ENCODE measurements at places on chromosomes 3 and 15.

DNA sequence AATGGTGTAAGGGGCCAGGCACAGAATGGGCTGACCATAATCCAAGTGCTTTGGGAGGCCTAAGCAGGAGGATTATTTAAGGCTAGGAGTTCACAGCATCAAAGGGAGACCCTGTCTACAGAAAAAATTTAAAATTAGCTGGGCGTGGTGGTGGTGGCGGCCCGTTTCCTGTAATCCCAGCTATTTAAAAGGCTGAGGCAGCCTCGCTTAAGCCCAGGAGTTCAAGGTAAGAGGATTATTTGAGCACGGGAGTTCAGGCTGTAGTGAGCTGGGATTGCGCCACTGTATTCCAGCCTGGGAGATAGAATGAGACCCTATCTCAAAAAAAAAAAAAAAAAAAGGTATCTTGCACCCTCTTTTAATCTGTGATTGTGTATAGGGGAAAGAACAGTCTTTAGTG lies 1.9 kb downstream of the TMA7 start:
- no peak for DNase-seq
- H3K27ac ChIP-seq, result peak overlapping the region; percentile 92
- no peak overlapping the region for H3K4me3 ChIP-seq

- DNase-seq, result no peak
- no peaks in the 10 kb centered on the region for H3K27me3 ChIP-seq
- no peak overlapping the region for H3K27ac ChIP-seq
- no peak overlapping the region for H3K4me3 ChIP-seq
- peaks cover 20% of the 10 kb centered on the region for H3K4me1 ChIP-seq
These were observed 2.8 kb downstream of the SEMA4B start for GRCh38 chr15:90203922-90204321.

- no peak overlapping the region for H3K27ac ChIP-seq
- H3K27me3 ChIP-seq, result no peaks in the 10 kb centered on the region
- no peak overlapping the region for H3K4me3 ChIP-seq
- H3K4me1 ChIP-seq, result no peaks in the 10 kb centered on the region
- no peak for DNase-seq
These were observed 133.8 kb downstream of the LIPC start for GRCh38 chr15:58565619-58566018.

GRCh38 chr3:81277853-81278252 lies 483.6 kb downstream of the GBE1 start:
- H3K27me3 ChIP-seq, result no peaks in the 10 kb centered on the region
- DNase-seq, result no peak
- no peak overlapping the region for H3K27ac ChIP-seq
- H3K4me1 ChIP-seq, result no peaks in the 10 kb centered on the region
- no peak overlapping the region for H3K4me3 ChIP-seq

GRCh38 chr3:114584734-114585371 lies 291.0 kb downstream of the TIGIT start:
- H3K27me3 ChIP-seq, result no peaks in the 10 kb centered on the region
- no peak for DNase-seq
- no peak overlapping the region for H3K4me3 ChIP-seq
- H3K36me3 ChIP-seq, result no peaks in the 10 kb centered on the region

- no peak for DNase-seq
- H3K4me1 ChIP-seq, result no peaks in the 10 kb centered on the region
- no peaks in the 10 kb centered on the region for H3K27me3 ChIP-seq
- no peak overlapping the region for H3K4me3 ChIP-seq
- H3K36me3 ChIP-seq, result no peaks in the 10 kb centered on the region
- H3K27ac ChIP-seq, result no peak overlapping the region
These were observed 22.9 kb upstream of the SLC4A7 start for GRCh38 chr3:27507111-27507510.

GRCh38 chr3:178880274-178880673 lies 191.3 kb downstream of the ZMAT3 start:
- no peaks in the 10 kb centered on the region for H3K36me3 ChIP-seq
- H3K27me3 ChIP-seq, result no peaks in the 10 kb centered on the region
- H3K4me1 ChIP-seq, result no peaks in the 10 kb centered on the region
- no peak overlapping the region for H3K27ac ChIP-seq
- no peak overlapping the region for H3K4me3 ChIP-seq
